ENCODE measurements at places on chromosomes 7 and 10.

GRCh38 chr7:2812114-2812487, 32.0 kb downstream of the GNA12 start:
- no peak for DNase-seq

- DNase-seq = no peak
Observed at GRCh38 chr10:67779465-67780203, 58.4 kb downstream of the DNAJC12 start.

- no peak for DNase-seq
Observed at GRCh38 chr7:142880876-142881505, 4.6 kb downstream of the TRPV6 start.

- no peak for DNase-seq
Observed at GRCh38 chr7:13416071-13416470, 573.4 kb downstream of the ETV1 start.

Data from epithelial cell of proximal tubule (primary cell).